ENCODE measurements at places on chromosomes 5 and 9.

- DNase-seq, result no peak
Measured at GRCh38 chr5:177316005-177316404, 4.3 kb upstream of the MXD3 start.

- no peak for DNase-seq
Measured at GRCh38 chr9:117485176-117485575, 70.3 kb upstream of the ASTN2 start.

DNA sequence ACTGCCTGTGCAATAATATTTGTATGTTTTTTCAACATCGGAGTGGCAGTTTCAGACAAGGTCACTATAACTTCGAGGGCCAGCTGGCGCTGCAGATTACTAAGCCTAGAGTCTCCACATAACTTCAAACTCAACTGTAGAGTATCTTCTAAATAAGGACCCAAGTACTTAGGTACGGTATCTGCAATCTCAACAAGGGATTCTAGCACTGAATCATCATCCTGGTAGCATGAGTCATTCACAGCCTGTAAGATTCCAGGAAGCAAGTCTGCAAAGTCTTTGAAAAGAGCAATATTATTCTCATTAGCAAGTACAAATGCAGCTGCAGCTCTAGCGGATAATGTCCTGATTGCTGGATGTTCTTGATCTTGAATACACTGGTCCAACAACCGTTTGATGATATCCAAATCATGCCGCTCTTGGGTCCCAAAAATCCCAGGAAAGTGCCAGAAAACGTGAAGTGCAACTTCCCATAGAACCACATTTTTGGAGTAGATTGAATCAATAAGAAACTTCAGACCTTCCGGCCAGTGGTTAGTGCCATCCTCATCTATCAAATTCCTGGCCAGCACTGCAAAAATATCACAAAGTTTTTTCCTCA, 654 bp downstream of the RANBP6 start:
- no peak for DNase-seq

DNA sequence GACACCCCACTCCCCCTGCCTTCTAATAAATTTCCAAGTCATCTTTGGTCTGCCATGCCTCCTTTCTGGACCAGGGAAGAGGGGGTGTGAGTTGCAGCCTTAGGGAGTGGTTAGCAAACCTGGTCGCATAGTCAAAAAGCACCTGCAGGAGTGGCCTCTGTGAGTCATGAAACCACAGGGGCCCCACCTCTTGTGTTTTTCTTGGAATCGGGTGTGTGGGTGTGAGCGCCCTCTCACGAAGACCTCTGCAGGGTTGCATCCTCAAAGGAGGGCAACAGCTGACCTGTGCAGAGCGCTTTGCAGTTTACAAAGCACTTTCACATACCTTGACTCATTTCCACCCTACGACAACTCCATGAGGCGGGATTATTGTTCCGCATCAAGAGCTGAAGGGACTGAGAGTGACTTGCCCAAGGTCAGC, 36.8 kb upstream of the TEX48 start:
- DNase-seq, result no peak

- no peak for DNase-seq
Measured at GRCh38 chr5:1685066-1685465, 114.6 kb downstream of the MRPL36 start.

Measured in NCI-H2029 (cell line).